Activated T-cell treated with anti-CD3 and anti-CD28 coated beads, Interleukin-2, amount 50 U/mL, for 4 hours (primary cell): ENCODE measurements at places on chromosomes 2 and 18. TPM values are rescaled to one million over a fixed set of nuclear protein-coding genes. Genes with fewer than 3 reads are reported as not detected.

- no peak for DNase-seq
Measured at GRCh38 chr18:62744076-62744968, 29.0 kb downstream of the PHLPP1 start.

GRCh38 chr2:64219149-64219548 is 74.9 kb upstream of the PELI1 start:
- DNase-seq: no peak

The RAD51AP2 gene
- total RNA-seq: not detected

The TRIM43 gene
- not detected for total RNA-seq

The CTIF gene
- 4.3 TPM for total RNA-seq

DNA sequence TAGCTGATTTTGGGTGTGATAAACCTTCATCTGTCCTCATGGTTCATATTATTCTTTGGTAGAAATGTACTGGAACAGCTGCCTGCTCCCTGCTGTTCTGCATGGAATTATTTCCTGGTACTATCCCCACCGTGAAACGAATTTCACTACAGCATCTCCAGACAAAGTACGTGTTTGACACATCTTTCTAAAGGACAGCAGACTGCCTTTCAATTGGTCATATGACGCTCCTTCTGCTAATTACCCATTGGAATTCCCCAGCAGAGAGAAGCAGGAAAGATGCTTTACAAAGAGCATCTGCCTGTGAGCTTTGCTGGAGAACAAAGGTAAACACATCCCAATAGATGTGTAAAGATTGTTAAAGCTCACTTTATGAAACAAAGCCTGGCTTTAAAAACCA is 4.4 kb upstream of the RFX8 start:
- no peak for DNase-seq

- no peak for DNase-seq
Measured at GRCh38 chr2:44716131-44716530, 225.4 kb upstream of the SIX3 start.

GRCh38 chr2:176130147-176130956 is 847 bp downstream of the HOXD8 start:
- DNase-seq: no peak

The PROC gene
- total RNA-seq: not detected

DNA sequence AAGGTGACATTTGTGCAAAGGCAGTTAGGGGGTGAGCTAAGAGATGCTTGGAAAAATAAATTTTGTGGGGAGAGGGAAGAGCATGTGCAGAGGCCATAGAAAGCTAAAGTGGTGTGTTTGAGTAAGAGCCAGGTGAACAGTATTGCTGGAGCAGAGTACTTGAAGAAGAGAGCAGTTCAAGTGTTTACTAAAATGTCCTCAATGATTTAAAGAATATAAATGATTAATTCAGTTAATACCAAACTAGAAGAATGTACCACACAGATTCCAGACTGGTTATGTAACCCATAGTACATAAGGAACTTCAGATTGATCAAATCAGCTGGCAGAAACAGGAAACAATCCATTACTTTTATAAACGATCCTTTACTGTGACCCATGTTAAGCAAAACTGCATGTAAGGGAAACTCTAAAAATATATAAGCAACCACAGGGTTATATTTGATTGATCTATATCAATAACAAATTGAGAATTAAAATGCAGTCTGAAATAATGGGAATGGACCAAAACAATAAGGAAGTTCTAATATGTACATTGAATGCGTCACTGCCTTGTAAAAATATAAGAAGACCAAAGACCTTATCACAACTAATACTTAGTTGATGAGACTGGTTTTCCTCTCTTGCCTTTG is 76.9 kb downstream of the LDAH start:
- DNase-seq: no peak

DNA sequence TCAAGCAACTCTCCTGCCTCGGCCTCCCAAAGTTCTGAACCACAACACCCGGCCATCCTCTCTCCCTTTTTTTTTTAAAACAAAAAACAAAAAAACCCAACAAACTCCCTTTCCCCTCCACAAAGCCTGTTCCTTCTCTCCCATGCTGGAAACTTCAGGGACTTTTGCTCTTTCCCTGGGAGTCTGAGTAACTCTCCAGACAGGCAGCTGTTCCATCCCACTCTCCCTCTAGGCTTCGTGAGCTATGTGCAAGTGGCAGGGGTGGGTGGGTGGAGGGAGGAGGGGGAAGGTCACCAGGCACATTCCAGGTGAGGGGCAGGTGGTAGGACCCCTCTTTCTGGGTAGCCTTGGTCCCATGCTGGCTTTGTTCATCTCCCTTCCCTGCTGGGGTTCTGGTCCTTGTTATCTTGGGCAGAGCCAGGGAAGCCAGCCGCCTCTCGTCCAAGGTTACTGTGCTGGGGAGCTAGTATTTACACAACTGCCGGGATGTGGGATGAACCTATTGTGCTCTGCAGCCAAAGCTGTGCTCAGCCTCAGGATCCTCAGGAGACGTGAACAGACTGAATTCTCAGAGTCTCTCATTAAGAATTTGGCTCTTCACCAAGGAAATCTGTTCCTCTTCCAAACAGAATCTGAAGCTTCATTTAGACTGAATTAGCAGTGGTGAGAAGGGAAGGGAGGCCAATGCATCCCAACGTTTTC is 106.9 kb downstream of the LIPG start:
- no peak for DNase-seq

The MAT2A gene
- 404 TPM for total RNA-seq

- no peak for DNase-seq
Measured at GRCh38 chr18:29285471-29285870, 1108.5 kb upstream of the CDH2 start.

- no peak for DNase-seq
Measured at GRCh38 chr18:50334546-50335152, 40.2 kb upstream of the SKA1 start.

The RGPD3 gene
- 0.33 TPM for total RNA-seq

The BUB1 gene
- 15.7 TPM for total RNA-seq

DNA sequence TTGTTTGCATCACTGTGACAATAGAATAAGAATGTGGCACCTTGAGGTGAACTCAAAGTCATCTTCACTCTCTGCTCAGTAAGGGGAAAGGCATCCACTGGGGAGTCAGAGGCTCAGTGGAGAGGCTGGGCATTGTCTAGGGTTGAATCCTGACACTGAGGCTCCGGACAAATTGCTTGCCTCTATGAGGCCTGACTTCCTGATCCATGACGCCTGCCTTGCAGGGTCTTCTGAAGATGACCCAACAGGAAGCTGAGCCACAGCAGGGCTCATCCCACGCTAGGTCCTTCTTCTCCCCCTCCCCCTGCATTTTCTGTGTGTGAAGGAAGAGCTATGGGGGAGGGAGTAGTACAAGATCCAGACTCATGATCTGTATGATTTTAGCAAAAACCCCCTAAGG is 265.1 kb downstream of the SH3BP4 start:
- no peak for DNase-seq

DNA sequence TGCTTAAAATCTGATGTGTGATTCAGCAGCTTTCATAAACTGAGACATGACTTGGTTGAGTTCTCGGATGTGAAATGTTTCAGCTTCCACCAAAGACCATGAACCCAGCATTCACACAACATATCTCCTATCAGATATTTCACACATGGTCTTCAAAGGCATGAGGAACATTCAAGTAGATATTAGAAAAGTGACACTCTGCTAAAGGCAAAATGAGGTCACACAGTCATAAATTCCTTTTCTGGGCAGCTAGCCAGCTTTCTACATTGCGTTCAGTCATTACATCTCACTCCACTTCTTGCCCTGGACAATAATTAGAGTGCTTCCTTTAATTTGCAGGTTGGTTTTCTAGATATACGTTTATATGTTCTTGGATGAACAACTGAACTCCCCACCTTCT is 96.7 kb downstream of the GAREM1 start:
- DNase-seq: no peak

- DNase-seq: no peak
Measured at GRCh38 chr18:39235118-39235719, 1669.6 kb upstream of the CELF4 start.

GRCh38 chr2:100963026-100963375 is 39.1 kb upstream of the RPL31 start:
- DNase-seq: no peak

DNA sequence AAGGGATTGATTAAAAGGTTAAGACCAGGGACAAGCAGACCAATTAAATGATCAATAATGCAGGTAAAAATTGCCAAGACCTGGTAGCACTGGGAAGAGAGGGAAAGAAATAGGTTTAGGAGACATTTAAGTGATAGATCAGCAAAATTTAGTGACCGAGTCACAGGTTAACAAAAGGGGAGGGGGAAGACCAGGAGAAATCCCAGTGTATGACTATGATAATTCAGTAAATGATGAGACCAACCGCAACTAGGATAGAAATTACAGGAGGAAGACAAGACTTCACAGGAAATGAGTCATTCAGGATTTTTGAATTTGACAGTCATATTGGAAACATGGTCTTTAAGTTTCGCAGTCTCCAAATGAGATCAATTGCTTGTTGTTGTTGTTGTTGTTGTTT is 62.9 kb downstream of the COBLL1 start:
- no peak for DNase-seq

GRCh38 chr2:83971547-83971946 is 487.5 kb downstream of the SUCLG1 start:
- DNase-seq: no peak

DNA sequence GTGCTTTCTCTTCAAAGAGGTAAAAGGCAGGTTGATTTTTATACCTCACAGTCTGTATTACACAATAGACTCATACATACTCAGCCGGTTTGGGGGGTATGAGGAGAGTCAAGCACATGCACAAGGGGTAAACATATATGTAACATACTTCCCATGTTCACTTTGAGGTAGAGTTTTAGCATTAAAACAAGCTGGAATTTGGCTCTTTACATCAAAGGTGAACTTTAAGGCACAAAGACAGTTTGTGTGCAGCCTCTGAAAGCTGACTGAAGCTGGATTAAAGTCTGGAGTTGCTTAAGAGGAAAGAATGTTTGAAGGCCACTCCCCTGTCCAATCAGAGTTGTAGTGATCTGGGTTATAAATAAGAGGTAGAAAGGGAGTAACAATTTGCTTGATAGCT is 282.0 kb downstream of the DPP10 start:
- DNase-seq: no peak

GRCh38 chr2:128746356-128746755 is 427.7 kb upstream of the HS6ST1 start:
- DNase-seq: no peak

- no peak for DNase-seq
Measured at GRCh38 chr2:240795454-240795853, 24.6 kb downstream of the KIF1A start.

GRCh38 chr2:45843136-45843535 is 191.7 kb downstream of the PRKCE start:
- no peak for DNase-seq

DNA sequence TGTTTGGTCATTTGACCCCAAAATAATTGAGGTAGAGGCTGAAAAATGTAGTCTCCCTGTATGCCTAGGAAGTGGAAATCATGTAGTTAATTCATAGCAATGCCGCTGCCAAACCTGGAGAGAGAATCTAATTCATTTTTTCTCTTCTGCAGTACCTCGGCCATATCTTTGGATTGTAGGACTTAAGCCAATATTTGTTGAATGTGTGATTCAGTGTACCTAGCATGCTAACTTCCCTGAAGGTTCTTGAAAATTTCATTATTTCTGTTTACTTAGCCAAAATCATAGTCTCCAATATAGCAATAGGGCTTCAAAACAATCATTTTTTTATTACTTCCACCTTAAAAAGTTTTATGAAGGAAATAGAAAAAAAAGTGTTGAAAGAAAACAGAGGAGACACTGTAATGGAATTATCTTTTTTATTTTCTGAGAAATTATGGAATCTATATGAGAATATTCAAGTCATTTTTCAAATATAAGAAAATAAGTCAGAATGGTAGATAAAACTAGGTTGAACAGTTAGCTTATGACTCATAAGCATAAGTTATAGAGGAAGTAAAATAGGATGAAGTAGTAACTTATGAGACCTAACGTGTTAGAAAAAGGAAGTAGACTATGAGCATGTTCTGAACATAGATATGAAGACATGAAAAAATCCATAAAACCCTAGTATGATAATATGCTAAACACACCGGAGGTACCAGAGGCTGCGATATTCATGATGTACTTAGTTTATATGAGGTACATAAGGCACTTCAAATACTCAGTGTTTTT is 35.2 kb upstream of the CDH19 start:
- no peak for DNase-seq

The CCBE1 gene
- not detected for total RNA-seq

GRCh38 chr2:203994735-203995134 is 58.2 kb downstream of the ICOS start:
- no peak for DNase-seq

The CD8B2 gene
- total RNA-seq: 0.21 TPM

GRCh38 chr18:38790303-38790702 is 1224.7 kb upstream of the CELF4 start:
- DNase-seq: no peak

The MOGAT1 gene
- total RNA-seq: not detected

GRCh38 chr2:237294460-237294859 is 119.5 kb downstream of the COL6A3 start:
- no peak for DNase-seq

The PLEK gene
- total RNA-seq: 2.6 TPM

- DNase-seq: peak; percentile 40
Measured at GRCh38 chr18:3012136-3013023, 564 bp downstream of the LPIN2 start.

The FAP gene
- total RNA-seq: not detected

DNA sequence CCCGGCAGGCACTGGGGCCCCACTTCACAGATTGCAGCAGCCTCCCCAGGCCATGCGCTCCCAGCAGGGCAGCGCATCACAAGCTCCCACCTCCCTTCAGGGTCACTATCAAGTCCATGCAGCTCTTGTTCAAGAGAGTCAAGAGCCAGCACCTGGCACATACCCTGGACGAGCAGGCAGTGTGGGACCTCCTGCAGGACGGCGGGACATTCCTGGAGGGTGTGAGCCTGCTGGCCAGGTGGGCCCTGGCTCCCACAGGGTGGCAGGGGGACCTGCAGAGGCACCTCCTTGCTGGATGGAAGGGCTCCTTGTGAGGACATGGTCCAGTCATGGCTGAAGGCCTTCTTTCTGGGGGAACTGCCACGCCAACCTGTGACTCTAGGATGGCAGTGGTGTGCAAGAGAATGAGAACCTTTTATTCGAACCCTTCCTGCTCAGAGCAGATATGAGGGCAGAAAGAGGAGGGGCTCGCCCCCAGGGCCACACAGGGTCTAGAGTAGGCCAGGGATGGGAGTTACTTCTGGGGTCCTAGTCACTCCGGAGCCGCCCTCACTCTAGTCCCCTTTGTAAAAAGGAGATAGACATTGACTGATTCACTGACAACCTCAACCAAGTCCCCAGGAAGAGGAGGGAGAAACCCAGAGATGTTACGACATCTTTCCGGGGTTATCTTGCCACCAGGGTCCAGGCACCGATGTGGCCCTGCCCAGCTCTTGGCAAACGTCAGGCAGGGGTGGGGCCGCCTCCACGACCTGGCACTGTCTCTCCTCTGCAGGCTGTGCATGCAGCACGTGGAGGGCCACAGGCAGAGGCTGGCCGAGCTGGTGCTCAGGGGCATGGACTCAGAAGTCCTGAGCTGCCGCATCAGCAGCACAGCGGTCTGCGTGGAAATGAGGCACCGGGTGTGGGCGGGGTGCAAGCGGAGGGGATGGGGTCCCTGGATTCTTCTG is 31.3 kb downstream of the HJURP start:
- DNase-seq: no peak

The SLC30A3 gene
- 0.18 TPM for total RNA-seq

GRCh38 chr2:202042444-202042843 is 8.8 kb downstream of the FZD7 start:
- no peak for DNase-seq
